ENCODE measurements at places on chromosomes 13 and 19.

- no peak for DNase-seq
Measured at GRCh38 chr13:28408235-28408848, 86.6 kb downstream of the FLT1 start.

GRCh38 chr19:10259162-10259905 is 7.3 kb downstream of the MRPL4 start:
- DNase-seq = peak; percentile 66

- no peak for DNase-seq
Measured at GRCh38 chr19:12603714-12604113, 6.9 kb downstream of the ZNF490 start.

DNA sequence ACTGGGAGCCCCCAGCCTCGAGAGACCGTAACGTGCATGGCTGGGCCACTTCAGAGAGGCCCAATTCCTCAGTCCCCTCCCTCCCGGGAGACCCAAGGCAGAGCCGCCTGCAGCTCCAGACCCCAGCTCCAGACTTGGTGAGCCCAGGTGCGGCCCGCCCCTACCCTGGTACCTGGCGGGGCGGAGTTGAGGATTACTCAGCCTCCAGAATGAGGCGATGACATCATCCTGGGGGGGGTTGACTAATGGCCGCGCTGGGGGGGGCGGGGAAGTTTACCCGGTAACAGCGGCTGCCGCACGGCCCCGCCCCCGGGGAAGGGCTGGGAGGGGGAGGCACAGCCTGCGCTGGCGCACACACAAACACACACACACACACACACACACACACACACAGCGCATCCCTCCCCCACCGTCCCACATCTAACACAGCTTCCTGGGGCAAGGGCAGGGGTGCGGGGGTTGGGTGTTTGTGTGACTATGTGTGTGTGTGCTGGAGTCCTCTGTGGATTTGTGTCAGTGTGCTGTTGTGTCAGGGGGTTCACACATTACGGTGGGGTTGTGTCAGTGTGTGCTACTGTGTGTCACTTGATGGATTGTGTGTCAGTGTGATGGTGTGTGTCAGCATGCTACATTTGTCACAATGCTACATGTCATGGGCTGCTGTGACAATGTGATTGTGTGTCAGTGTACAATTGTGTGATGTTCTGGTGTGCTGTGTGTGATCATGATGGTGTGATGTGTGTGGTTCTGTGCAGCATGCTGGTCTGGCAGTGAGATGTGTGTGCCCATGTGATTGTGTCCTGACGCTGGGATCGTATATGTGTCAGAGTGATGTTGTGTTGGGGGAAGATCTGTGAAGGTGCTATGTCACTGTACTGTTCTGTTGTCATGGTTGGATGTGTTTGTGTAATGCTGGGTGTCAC is 10.3 kb upstream of the BBC3 start:
- peak; percentile 67 for DNase-seq

GRCh38 chr19:32388393-32388855 is 17.1 kb upstream of the DPY19L3 start:
- no peak for DNase-seq

DNA sequence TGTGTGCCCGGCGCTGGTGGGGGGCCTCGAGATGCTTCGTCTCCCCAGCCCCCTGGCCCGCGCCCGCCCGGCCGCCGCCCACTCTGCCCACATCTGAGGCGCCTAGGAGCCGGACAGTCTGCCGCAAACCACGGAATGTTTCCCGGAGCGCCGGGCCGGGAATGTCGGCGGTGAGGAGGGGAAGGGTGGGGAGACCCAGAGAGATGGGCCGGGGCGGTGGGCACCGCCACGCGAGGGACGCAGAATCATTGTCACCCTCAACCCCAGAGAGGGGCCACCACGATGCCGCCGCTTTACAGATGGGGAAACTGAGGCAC is 46.1 kb upstream of the NFIC start:
- DNase-seq = no peak

DNA sequence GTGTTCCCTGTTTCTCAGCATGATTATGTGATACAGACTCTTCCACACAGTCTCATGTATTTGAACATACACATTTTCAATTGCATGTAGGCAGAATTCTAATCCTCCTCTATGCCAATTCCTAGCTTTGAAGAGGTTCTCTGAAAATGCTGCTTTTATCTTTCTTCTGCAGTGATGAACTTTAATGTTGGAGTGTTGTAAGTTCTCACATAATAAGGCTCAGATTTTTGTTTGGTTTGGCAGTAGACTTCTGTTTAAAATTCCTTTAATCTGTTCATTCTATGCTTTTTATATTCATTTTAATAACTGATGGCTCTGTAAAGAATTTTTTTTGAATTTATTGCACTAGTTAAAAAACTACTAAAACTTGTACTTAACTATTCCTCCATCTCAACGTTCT is 225.8 kb downstream of the GGACT start:
- DNase-seq = no peak

GRCh38 chr13:53112522-53112921 is 83.9 kb downstream of the OLFM4 start:
- DNase-seq = no peak

GRCh38 chr19:1828279-1829238 is 16.5 kb upstream of the ATP8B3 start:
- no peak for DNase-seq

All from thoracic aorta (tissue), 2 donors.